ENCODE measurements at places on chromosomes 6 and 20. TPM values are rescaled to one million over a fixed set of nuclear protein-coding genes. Genes with fewer than 3 reads are reported as not detected.

SLC24A3 gene
- 47.8 TPM for total RNA-seq

HLA-DRB5 gene
- total RNA-seq = not detected

GRCh38 chr6:147212622-147213021 is 8.4 kb downstream of the STXBP5 start:
- no peak overlapping the region for H3K4me3 ChIP-seq
- H3K36me3 ChIP-seq = no peaks in the 10 kb centered on the region

DNA sequence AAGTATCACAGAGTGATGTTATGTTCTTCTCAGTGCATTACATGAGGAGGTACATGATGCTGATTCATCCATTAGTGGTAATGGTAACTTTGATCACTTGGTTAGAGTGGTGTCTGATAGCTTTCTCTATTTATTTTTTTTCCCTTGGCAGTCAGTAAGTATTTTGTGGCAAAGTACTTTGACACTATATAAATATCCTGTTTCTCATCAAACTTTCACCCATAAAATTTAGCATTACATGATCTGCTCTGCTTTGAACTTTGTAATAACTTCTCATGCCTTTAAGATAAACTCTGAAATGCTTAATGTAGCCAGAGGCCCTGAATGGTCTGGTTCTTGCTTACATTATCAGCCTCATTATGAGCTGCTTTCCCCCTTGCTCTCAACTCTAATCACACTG is 127.9 kb downstream of the MBOAT1 start:
- DNase-seq = no peak
- no peaks in the 10 kb centered on the region for H3K4me1 ChIP-seq
- H3K4me3 ChIP-seq = no peak overlapping the region
- H3K27me3 ChIP-seq = no peaks in the 10 kb centered on the region
- no peaks in the 10 kb centered on the region for H3K36me3 ChIP-seq
- no peak overlapping the region for H3K27ac ChIP-seq

DNA sequence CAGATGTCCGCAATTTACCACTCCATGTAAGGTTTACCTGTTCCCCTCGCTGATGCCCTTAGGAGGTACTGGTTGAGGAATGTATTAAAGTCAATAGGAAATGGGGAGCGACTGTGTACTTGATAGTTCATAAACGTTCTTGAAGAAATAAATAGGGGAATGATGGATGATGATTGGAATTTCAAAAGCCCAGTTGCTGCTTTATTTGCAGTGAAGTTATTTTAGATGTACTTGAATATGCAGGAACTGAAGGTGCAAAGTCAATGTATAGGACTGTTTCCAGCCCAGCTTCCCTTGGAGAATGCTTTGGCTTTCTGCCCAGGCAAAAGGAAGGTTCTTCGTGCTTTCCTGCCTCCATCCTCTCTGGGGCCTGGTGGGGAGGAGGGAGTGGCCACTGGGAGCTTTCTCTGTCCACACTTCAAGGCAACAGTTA is 19.8 kb downstream of the ADGRF5 start:
- no peaks in the 10 kb centered on the region for H3K36me3 ChIP-seq
- no peak overlapping the region for H3K4me3 ChIP-seq
- H3K27ac ChIP-seq = no peak overlapping the region

- no peaks in the 10 kb centered on the region for H3K36me3 ChIP-seq
- no peaks in the 10 kb centered on the region for H3K4me1 ChIP-seq
- no peak overlapping the region for H3K27ac ChIP-seq
- no peak overlapping the region for H3K4me3 ChIP-seq
- H3K27me3 ChIP-seq = no peaks in the 10 kb centered on the region
Measured at GRCh38 chr6:9933677-9934076, 481.2 kb downstream of the TFAP2A start.

- H3K27ac ChIP-seq = no peak overlapping the region
- no peaks in the 10 kb centered on the region for H3K36me3 ChIP-seq
- DNase-seq = no peak
- H3K4me3 ChIP-seq = no peak overlapping the region
- H3K27me3 ChIP-seq = no peaks in the 10 kb centered on the region
Measured at GRCh38 chr6:169620171-169621130, 81.4 kb downstream of the WDR27 start.

DNA sequence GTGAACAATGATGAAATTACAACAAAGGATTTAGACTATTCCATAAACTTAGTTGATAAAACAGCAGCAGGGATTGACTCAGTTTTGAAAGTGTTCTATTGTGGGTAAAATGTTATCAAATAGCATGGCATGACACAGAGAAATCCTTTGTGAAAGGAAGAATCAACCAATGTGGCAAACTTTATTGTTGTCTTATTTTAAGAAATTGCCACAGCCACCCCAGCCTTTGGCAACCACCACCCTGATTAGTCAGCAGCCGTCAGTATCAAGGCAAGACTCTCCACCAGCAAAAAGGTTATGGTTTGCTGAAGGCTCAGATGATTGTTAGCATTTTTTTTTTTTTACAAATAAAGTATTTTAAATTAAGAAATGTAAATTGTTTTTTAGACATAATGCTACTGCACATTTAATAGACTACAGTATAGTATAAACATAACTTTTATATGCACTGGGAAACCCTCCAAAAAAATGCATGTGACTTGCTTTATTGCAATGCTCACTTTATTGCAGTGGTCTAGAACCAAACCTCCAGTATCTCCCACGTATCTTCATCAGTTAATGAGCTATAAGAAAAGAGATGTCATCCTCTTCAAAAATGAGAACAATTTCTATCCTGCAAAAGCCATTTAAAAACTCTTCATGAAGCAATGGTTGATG is 162.7 kb downstream of the SOBP start:
- H3K4me1 ChIP-seq = peaks cover 18% of the 10 kb centered on the region
- no peaks in the 10 kb centered on the region for H3K27me3 ChIP-seq
- H3K4me3 ChIP-seq = no peak overlapping the region
- H3K36me3 ChIP-seq = no peaks in the 10 kb centered on the region
- H3K27ac ChIP-seq = no peak overlapping the region
